ENCODE measurements at places on chromosomes 7 and 10. TPM values are rescaled to one million over a fixed set of nuclear protein-coding genes. Genes with fewer than 3 reads are reported as not detected.
A peak's percentile ranks its signal among the peaks of the same experiment; 100 is the strongest.

DNA sequence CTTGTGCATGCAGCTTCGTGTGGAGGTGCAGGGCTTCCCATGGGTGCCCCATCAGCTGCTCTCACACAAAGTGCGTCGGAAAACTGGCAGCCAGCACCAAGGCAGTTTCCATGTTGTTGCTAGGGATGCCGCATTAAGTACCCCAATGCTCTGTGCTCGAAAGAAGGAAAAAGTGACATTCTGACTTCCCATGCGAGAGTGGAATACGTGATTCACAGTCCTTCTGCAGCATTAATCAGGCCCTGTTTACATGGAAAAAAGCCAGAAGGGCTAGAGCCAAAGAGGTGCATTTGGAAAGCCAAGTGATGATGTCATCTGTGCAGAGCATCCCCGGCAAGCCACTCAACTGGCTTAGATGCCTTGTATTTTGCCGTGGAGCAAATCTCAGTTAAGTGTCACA lies 258.3 kb downstream of the GATA3 start:
- no peaks in the 10 kb centered on the region for H3K27me3 ChIP-seq
- H3K4me1 ChIP-seq: peaks cover 4% of the 10 kb centered on the region
- H3K27ac ChIP-seq: no peak overlapping the region
- no peak overlapping the region for H3K4me3 ChIP-seq
- DNase-seq: no peak

DNA sequence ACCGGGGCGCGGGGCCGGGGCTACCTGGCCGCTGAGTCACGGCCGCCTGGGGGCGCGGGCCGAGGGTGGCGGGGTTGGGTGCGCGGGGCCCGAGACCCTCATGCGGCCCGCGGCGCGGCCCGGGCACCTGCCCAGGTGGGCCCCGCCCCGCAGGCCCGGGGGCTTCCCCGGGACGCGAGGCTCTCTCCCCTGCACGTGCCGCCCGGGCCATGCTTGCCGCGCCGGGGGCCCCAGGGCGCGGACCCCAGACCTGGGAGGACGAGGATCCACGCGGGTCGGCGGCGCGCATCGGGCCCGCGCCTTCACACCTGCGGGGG lies 402 bp downstream of the MAFK start:
- peaks cover 54% of the 10 kb centered on the region for H3K4me1 ChIP-seq
- H3K4me3 ChIP-seq: peak overlapping the region; percentile 80
- peak overlapping the region; percentile 98 for H3K27ac ChIP-seq
- no peaks in the 10 kb centered on the region for H3K27me3 ChIP-seq
- H3K36me3 ChIP-seq: peaks cover 4% of the 10 kb centered on the region

- no peaks in the 10 kb centered on the region for H3K27me3 ChIP-seq
- no peaks in the 10 kb centered on the region for H3K36me3 ChIP-seq
- no peak overlapping the region for H3K4me3 ChIP-seq
- H3K4me1 ChIP-seq: peaks cover 9% of the 10 kb centered on the region
- H3K27ac ChIP-seq: no peak overlapping the region
Observed at GRCh38 chr10:121087688-121088087, 236.5 kb downstream of the WDR11 start.

GRCh38 chr10:80506189-80506575 lies 31.5 kb upstream of the SH2D4B start:
- peak overlapping the region; percentile 87 for H3K27ac ChIP-seq
- peak; percentile 11 for DNase-seq
- H3K4me1 ChIP-seq: peaks cover 68% of the 10 kb centered on the region
- no peak overlapping the region for H3K4me3 ChIP-seq
- H3K36me3 ChIP-seq: peaks cover 48% of the 10 kb centered on the region
- no peaks in the 10 kb centered on the region for H3K27me3 ChIP-seq

- peaks cover 39% of the 10 kb centered on the region for H3K36me3 ChIP-seq
- H3K27ac ChIP-seq: no peak overlapping the region
- no peaks in the 10 kb centered on the region for H3K27me3 ChIP-seq
- no peak overlapping the region for H3K4me3 ChIP-seq
Observed at GRCh38 chr10:102605712-102606111, 38.6 kb upstream of the TRIM8 start.

GRCh38 chr7:157010588-157011332 lies at the start of gene MNX1:
MNX1 (minus strand) TSS chr7:157010663; CDS start chr7:157010350, 313 bp downstream.
- H3K4me1 ChIP-seq: peaks cover 27% of the 10 kb centered on the region
- peaks cover 98% of the 10 kb centered on the region for H3K27me3 ChIP-seq
- no peak within 1 kb of the TSS for H3K27ac ChIP-seq
- peak; percentile 62 for DNase-seq
- no peaks in the 10 kb centered on the region for H3K36me3 ChIP-seq

- H3K36me3 ChIP-seq: no peaks in the 10 kb centered on the region
- DNase-seq: no peak
- no peak overlapping the region for H3K27ac ChIP-seq
- H3K4me3 ChIP-seq: no peak overlapping the region
- no peaks in the 10 kb centered on the region for H3K4me1 ChIP-seq
Observed at GRCh38 chr7:132758986-132759385, 182.7 kb upstream of the PLXNA4 start.

DNA sequence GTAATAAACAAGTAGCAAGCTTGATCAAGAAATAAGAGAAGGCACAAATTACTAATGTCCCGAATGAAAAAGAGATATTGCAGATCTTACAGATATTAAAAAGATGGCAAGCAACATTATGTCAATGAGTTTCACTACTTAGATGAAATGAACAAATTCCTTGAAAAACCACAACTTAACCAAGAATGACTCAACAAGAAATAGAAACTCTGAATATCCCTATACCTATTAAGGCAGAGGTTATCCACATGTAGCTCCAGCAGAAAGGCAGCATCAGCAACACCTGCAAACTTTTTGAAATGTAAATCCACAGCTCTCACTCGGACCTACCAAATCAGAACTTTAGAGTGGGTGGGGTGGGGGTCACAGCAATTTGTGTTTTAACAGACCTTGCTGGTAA lies 33.6 kb downstream of the PDE1C start:
- no peak overlapping the region for H3K4me3 ChIP-seq
- no peak overlapping the region for H3K27ac ChIP-seq
- H3K27me3 ChIP-seq: no peaks in the 10 kb centered on the region
- DNase-seq: no peak
- no peaks in the 10 kb centered on the region for H3K36me3 ChIP-seq
- no peaks in the 10 kb centered on the region for H3K4me1 ChIP-seq

The SLC26A5 gene
- total RNA-seq: 1.2 TPM

GRCh38 chr10:103542764-103543616 lies 49.5 kb downstream of the NEURL1 start:
- H3K4me1 ChIP-seq: peaks cover 9% of the 10 kb centered on the region
- peak overlapping the region; percentile 33 for H3K4me3 ChIP-seq
- H3K36me3 ChIP-seq: no peaks in the 10 kb centered on the region
- H3K27ac ChIP-seq: no peak overlapping the region
- H3K27me3 ChIP-seq: no peaks in the 10 kb centered on the region
- peak; percentile 53 for DNase-seq

DNA sequence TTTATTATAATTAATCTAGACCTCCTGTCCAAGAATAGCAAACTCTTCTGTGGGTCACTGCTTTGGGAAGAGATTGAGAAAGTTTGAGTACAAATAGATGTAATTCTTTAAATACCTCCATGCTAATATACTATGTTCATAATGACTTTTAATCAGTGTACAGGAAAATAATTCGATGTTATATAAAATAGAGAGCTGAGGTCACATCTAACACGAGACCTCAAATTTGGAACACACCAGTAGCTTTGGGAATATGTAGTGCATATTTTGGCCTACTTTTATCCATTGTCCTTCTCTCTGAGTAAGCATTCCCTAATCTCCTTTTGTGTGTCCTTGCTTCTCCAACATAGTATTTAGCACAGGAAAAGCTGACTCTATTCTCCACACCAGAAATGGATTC lies 27.3 kb upstream of the CABCOCO1 start:
- no peak for DNase-seq
- no peak overlapping the region for H3K27ac ChIP-seq
- H3K36me3 ChIP-seq: no peaks in the 10 kb centered on the region
- H3K27me3 ChIP-seq: no peaks in the 10 kb centered on the region
